Skin of body (tissue), 3 donors: ENCODE measurements at places on chromosomes 6 and 20. TPM values are rescaled to one million over a fixed set of nuclear protein-coding genes. Genes with fewer than 3 reads are reported as not detected.

The FERMT1 gene
- total RNA-seq, result 8.2 TPM

- no peak for DNase-seq
Observed at GRCh38 chr6:168413018-168413720, 27.8 kb upstream of the SMOC2 start.

- no peak for DNase-seq
Observed at GRCh38 chr20:39190666-39191570, 228.8 kb downstream of the DHX35 start.

The PPP1R11 gene
- total RNA-seq, result 12.1 TPM

- DNase-seq, result no peak
Observed at GRCh38 chr6:113653275-113653674, 203.9 kb upstream of the MARCKS start.

The TXLNB gene
- total RNA-seq, result 15.0 TPM

DNA sequence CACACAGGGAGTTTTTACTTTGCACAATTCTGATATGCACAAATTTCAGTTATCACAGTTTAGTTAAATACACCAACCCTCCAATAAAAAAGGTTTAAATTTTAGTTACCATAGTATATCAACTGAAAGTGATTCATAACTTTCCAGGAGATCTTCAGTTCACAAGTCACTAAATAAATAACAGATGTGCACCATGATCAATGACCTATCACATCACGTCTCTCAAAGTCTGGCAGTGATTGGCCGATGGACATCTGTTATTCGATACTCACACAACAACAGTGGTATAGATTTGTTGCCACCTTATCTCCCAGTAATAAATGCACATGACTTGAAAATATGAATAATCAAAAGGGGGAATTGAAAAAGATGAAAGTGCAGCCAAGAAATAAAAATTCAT is 66.8 kb upstream of the PTCHD4 start:
- DNase-seq, result no peak

The CNR1 gene
- total RNA-seq, result 1.8 TPM

The BIRC7 gene
- total RNA-seq, result not detected
